ENCODE measurements at places on chromosomes 4 and X. TPM values are rescaled to one million over a fixed set of nuclear protein-coding genes. Genes with fewer than 3 reads are reported as not detected.

The PRSS12 gene
- not detected for polyA plus RNA-seq

The CPZ gene
- polyA plus RNA-seq: not detected

The MECP2 gene
- 11.4 TPM for polyA plus RNA-seq

The LRP2BP gene
- polyA plus RNA-seq: 0.10 TPM

The MAGED4 gene
- polyA plus RNA-seq: not detected

The FAM9B gene
- not detected for polyA plus RNA-seq

The FAT4 gene
- not detected for polyA plus RNA-seq

The UGT2B10 gene
- not detected for polyA plus RNA-seq

The PDZD11 gene
- 17.4 TPM for polyA plus RNA-seq

The MAGEB1 gene
- polyA plus RNA-seq: not detected

The TIGD4 gene
- 0.07 TPM for polyA plus RNA-seq

The RASGEF1B gene
- polyA plus RNA-seq: 7.5 TPM

The SOX3 gene
- not detected for polyA plus RNA-seq

The CLCN5 gene
- 4.2 TPM for polyA plus RNA-seq

The RHOXF2B gene
- polyA plus RNA-seq: not detected

The RAB33A gene
- polyA plus RNA-seq: 1.6 TPM

The OSTC gene
- polyA plus RNA-seq: 57.9 TPM
